ENCODE measurements at places on chromosomes 3 and 15.

GRCh38 chr3:177778633-177779032 lies 581.4 kb upstream of the TBL1XR1 start:
- no peak for DNase-seq

GRCh38 chr15:88657326-88658069 lies 18.7 kb downstream of the ISG20 start:
- DNase-seq, result no peak

DNA sequence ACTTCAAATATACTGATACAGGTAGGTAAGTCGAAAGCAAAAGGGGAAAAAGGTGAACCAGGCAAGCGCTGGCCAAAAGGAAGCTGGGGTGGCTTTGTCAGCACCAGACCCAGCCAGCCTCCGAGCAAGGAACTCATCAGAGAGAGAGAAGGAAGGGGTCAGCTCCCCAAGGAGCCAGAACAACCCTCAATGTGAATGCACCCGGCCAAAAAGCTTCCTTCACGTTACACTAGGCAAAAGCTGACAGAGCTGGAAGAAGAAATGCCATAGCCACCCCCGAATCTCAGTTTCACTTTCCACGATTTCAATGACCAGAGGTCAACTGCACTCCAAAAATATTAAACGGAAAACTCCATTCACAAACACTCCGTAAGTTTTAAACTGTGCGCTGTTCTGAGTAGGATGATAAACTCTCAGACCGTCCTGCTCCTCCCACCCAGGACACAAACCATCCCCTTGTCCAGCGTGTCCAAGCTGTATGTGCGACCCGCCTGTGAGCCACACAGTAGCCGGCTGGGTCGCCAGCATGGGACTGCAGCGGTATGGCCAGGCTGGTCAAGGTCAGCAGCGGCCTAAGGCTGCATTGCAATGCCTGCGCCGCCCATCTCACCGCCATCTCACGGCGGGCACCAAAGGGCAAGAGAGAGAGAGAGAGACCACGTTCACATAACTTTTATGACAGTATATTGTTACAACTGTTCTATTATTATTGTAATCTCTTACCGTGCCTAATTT lies 29.7 kb downstream of the CYFIP1 start:
- no peak for DNase-seq

GRCh38 chr3:196609343-196609775 lies 30.1 kb upstream of the NRROS start:
- peak; percentile 87 for DNase-seq

DNA sequence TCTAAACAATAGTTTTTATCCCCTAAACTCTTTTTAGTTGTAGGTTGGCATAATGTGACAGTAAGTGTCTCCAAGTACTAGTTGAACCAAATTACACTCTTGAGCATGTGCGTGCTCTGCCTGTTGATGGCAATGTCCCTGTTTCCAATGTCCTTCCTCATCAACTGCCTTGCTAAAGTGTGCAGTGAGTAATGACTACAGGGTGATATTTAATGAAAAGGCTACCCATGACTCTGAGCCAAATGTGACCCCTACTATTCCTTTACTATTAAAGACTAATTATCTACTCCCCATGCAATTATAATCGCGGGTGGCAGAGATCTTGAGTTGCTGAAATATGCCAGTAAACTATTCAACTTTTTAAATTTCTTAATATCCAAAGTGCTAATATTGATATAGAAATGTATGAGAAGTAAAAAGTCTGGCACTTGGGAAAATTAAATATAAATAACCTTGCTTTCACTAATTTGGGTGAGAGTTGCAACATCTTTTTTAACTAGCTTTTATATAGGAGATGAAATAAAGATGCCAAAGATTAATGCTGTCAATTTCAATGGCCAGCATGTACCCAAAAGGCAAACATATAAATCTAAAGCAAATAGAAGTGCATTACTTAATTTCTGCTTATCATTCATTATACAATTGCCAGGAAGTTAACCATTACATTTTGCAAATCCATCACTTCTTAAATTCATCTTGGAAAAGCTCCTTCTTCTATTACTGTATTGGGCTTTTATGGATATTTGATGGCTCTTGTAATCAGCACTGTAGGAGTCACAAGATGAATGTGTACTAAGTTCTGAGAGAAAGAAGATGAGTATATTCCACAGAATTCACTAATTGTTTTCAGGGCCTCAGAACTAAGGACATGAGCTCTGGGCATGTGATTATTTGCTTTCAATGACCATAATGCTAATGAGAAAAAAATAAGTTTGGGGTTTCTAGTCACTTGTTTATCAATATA lies 518.2 kb upstream of the NAALADL2 start:
- no peak for DNase-seq

Data from NCI-H345 (cell line).